ENCODE measurements at places on chromosomes 2 and 18.
A peak's percentile ranks its signal among the peaks of the same experiment; 100 is the strongest.

- no peak for DNase-seq
These were observed 39.7 kb upstream of the HDAC4 start for GRCh38 chr2:239440511-239440959.

GRCh38 chr2:226887940-226888339, 52.1 kb downstream of the RHBDD1 start:
- no peak for DNase-seq

DNA sequence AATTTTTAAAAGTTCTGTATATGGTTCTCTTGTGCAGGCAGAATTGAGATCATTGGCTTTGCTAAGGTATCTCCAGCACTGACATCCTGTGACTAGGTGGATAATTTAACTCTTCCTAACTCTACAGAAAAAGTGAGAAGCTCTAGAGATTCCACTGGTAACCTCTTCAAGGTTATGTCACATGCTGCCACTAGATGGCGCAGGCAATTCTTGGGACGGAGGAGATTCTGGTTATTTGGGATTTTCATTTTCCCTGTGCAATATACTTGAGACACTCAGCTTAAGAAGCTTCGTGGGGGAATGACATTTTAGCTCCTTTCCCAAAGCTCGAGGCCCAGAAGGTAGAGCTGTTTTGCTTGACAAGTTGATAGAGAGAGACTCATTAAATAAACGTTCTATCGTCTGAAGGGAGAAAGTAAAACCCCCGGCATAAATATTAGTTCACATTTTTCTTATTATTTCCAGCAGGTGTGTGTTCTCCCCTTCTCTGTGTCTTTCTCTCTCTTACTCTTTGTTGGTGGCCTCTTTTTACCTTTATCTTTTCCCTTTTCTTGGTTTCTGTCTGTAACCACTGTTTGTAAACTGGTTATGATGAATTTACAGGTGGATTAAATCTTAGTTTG, 26.6 kb upstream of the LANCL1 start:
- DNase-seq: peak; percentile 44

GRCh38 chr18:8942909-8943545, 159.5 kb upstream of the NDUFV2 start:
- no peak for DNase-seq

GRCh38 chr18:61988100-61988499, 95.3 kb upstream of the RNF152 start:
- DNase-seq: no peak

GRCh38 chr18:51655327-51655698, 457.8 kb upstream of the MEX3C start:
- peak; percentile 14 for DNase-seq

DNA sequence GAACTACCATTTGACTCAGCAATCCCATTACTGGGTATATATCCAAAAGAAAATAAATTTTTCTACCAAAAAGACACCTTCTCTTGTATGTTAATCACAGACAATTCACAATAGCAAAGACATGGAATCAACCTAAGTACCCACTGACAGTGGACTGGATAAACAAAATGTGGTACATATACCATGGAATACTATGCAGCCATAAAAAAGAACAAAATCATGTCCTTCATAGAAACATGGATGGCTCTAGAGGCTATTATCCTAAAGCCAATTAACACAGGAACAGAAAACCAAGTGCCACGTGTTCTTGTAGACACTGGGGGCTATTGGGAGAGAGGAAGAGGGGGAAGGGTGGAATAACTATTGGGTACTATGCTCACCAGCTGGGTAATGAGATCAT, 27.7 kb downstream of the FLACC1 start:
- DNase-seq: no peak

- no peak for DNase-seq
These were observed 14.9 kb upstream of the MBP start for GRCh38 chr18:77147418-77147852.

DNA sequence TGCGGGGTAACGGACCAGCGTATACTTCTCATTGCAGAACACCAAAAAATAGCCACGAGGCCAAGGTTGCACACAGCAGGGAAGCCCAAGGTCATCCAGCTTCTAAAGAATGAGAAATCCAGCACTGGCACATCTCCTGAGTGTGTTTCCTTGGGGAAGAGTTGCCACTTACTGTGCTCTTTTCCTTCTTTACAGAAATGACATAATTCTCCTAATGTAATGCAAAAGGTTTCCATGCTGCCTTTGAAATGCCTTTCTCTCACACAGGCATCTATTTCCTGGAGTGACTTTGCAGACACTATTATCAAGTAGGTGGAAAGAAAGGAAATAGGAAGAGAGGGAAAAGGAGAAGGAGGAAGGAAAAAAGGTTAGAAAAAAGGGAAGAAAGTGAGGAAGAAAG, 862.1 kb upstream of the CELF4 start:
- no peak for DNase-seq

- no peak for DNase-seq
These were observed 52.3 kb downstream of the TDRD15 start for GRCh38 chr2:21175895-21176646.

DNA sequence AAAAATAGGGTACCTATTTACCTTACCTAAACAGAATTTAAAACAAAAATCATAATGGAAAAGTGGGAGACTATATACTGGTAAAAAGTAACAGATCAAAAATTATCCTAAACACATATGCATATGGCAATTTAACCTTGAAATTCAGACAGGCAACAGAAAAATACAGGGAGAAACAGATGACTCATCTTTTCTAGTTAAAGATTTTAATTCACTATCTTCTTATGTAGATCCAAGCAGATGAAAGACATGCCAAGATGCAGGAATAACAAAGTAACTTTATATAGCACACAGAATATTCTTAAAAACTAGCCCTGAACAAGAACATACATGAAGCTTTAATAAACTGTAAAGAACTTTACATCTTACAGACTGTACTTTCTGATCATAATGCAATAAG, 30.9 kb downstream of the PRPF40A start:
- DNase-seq: no peak

Measured in SW480 (cell line).